Right forelimb (tissue), 1 donor: ENCODE measurements at places on chromosomes 5 and 9.

GRCh38 chr5:162641142-162641813 is 573.7 kb downstream of the GABRG2 start:
- DNase-seq: no peak

DNA sequence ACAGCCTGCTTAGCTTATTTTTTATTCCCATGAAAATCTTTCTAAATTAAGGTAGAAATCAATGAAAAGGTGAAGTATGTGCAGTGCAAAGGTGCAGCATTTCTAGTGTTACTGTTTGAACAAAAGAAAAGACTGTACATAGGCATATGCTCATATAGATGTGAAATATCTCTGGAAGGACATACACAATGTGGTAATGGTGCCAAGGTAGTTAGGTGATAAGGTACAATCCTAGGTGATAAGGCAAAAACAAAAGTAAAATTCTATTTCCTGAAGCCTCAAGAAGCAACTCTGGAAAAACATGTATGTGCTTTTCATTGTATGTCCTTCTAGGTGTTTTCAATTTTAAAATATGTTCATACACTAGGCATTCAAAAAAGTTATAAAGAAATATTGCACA is 139.4 kb upstream of the PTGER4 start:
- DNase-seq: no peak

DNA sequence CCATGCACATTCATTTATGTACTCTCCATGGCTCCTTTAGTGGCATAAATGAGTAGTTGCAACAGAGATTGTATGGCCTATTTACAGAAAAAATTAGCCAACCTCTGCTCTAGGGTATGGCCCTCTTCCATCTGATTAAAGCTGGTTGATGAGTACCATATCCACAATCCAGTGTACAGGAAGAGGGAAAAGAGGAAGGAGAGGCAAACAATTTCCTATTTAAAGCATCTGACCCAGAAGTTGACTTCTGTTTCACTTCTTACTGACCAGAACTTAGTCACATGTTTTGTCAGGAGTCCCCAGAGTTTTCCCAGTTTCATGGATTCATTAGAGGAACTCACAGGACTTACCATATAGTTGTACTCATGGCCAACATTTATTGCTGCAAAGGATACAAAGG is 68.6 kb upstream of the STARD4 start:
- no peak for DNase-seq

DNA sequence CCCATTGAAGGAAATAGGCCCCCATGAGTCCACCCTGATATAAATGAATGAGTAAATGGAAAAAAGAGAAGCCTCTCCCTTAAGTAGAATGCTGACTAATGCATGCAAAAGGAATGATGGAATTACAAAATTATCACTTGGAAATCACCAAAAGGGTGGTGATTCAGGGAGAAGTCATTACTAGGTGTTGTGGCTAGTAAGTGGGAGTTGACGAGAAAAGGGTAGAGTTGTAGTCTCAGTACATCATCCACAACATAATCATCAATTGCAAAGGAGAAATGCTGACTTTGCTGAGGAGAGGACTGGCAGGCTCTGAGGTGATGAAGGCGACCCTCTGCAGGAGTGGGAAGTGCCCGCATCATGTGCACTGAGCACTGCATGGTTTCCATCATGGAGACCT is 201.5 kb upstream of the S1PR3 start:
- DNase-seq: no peak

- no peak for DNase-seq
These were observed 113.7 kb upstream of the OTULINL start for GRCh38 chr5:14467886-14468285.

DNA sequence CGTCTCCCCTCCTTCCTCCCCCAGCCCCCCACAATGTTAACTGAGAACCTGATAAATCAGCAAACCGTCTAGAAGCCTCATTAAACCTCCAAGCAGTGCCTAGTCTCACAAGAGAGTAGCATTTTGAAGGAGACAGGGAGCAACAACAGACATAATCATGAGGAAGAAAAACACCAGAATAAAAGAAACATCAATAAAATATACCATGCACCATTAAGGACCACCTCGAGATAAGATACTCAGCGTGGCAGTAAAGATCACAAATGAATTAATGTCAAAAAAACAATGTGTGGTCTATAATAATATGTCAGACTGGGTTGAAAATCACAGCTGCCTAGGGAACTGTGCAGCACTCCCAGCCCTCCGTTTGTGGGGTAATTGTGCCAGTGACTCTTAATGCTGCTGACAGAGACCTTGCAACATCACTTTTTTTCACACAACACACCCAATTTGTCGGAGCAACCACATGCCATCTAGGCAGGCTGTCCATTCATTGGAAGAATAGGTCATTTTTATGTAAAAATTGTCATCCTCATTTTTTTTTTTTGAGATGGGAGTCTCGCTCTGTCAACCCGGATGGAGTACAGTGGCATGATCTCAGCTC is 450.8 kb upstream of the WWC1 start:
- no peak for DNase-seq

GRCh38 chr5:163915481-163915961 is 410.1 kb downstream of the MAT2B start:
- DNase-seq: no peak

DNA sequence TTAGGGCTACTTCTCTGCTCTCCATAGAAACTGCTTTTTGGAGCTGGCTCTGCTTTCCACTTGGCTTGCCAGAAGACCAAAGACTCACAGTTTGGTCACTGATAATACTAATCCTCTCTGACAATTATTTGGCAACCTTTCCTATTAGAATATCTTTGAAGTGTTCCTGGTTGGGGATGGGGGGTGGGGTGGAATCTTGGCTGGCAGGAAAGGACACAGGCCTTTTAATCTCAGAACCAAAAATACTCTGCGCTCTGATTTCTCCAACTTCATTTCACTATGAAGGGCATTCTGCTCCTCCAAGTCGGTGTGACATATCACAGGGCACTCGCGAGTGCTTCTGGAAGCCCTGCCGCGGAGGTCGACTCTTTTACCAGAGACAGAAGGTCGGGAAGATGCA is 1329.0 kb upstream of the WWC1 start:
- no peak for DNase-seq

DNA sequence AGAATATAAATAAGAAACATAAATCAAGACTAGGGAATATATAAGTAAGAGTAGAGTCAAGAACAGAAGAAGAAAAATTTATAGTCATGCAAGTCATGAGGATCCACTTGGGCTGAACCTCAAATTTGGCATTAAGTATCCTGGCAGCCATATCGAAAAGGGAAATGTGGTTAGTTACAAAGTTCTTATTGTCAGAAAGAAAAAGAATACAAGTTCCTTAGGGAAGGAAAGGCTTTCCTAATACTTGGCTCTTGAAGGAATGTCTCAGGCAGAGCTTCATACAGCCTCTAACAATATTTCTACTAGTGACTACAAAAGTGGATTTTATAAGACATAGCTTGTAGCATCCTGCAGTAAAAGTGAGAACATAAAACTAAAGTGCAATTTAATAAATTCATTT is 45.4 kb downstream of the TMEM252 start:
- no peak for DNase-seq

GRCh38 chr9:71549023-71549422 is 219.3 kb downstream of the CEMIP2 start:
- no peak for DNase-seq

DNA sequence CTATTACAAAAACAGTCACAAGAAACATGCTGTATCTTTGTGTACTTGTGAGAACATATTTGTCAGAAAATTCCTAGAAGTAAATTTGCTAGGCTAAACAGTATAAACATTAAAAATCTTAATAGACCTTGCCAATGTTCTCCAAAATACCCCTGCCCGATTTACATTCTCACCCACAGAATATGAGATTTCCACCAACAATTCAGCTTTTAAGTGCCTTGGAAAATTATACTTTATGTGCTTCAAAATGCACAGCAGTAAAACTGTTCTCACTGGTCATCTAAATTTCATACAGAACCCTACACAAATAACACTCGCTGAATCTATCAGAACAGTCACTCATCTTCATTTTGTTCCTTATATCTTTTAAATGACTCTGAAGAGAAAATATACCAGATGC is 5.5 kb downstream of the MLLT3 start:
- no peak for DNase-seq

GRCh38 chr5:135269931-135270421 is 129.1 kb downstream of the MACROH2A1 start:
- DNase-seq: peak; percentile 69

DNA sequence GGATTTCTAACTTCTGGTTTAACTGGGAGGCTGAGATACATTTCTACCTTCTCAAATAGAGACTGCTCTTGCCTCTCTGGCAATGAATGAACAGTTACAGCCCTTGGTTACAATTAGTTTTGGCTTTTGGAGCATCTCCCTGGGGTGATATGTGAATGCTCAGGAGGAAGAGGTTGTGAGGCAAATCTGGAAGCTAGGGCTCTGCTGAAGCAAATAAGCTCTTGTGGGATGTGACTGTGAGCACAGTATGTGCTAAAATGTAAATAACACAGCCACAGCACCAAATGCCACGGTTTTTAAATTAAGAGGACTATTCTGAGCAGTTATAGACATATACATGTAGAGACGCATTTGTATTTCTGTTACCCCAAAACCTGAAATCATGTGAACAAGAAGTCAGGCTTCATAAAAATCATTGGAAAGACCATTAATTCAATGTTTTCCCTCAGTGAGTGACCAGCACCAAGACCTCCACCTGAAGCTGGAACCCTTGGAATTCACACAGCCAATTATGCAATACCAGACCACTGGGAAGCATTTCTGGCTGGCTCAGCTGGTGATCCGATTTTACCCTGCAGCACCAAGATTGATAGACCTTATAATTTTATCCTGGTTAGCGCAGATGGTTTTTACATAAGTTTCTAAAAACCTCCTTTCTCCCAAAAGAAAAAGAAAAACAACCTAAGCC is 3.0 kb upstream of the SLC44A1 start:
- no peak for DNase-seq

DNA sequence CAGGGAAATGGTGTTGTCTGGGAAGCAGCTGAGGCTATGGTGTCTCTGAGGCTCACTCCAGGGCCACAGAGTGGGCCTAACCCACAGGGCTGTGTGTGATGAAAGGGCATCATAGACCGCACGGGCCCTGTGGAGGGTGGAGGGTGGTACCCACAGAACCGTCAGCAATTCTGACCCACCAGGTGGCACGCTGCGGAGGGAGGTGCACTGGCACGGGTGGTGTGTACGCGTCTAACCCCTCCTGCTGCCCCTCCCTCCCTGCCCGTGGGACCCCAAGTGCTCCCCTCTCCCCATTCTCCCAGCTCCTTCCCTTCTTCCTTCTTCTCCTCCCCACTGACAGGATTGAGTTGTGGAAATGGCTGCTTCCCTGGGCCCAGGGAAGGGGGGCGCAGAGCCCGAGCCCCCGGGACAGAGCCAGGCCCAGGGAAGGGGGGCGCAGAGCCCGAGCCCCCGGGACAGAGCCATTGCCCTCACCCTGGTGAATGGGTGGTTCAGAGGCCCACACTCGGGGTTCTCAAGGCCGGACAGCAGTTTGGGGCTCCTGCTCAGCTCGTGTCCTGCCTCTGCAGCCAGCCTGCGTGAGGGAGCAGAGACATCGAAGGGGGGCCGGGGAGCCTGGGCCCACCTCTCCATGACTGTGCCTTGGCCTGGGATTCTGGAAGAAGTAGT is 6.8 kb downstream of the LCN10 start:
- DNase-seq: no peak

DNA sequence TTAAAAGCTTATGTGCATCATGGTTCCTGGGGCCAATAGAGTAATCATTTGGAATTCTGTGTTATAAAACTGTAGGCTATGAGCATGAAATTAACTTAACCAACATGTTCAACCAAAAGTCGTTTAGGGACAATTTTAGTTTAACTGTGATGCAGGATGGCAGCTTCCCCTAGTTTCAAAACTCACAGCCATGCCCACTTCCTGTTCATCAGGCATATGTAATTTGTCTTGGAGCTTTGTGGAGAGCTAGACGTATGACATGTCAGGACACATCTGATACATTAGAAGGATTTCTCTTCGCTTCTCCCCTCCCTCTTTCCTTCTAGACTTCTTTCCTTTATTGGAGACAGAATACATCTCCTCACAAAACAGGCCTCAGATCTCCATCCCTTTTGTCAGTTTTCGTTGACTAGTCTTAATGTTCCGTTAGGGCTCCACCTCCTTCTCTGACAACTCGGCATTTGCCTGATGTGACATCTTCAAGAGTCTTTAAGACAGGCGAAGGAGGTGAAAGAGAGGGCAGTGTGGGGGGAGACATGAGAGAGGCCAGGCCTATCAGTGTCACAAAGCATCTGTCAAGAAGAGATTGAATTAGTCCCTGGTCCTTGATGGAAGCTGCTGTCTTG is 176.0 kb downstream of the MSX2 start:
- DNase-seq: no peak

DNA sequence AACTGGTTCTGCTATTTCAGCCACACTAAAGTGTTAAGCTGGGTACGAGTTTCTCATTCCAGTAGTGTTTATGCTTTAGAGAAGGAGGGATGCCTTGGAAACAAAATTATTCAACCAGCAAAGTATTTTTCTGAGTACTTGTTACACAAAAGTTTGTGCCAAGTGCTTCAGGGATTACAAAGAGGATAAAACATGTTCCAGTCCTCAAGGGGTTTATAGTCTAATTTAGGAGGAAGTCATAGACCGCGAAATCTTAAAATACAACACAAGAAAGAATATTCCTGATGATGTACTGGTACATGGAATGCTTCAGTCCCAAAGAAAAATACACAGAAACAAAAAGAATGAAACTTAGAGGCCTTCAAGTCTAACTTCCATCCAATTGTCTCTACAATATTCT is 85.4 kb upstream of the NR4A3 start:
- DNase-seq: no peak

GRCh38 chr5:113081881-113082546 is 105.4 kb downstream of the DCP2 start:
- DNase-seq: no peak

DNA sequence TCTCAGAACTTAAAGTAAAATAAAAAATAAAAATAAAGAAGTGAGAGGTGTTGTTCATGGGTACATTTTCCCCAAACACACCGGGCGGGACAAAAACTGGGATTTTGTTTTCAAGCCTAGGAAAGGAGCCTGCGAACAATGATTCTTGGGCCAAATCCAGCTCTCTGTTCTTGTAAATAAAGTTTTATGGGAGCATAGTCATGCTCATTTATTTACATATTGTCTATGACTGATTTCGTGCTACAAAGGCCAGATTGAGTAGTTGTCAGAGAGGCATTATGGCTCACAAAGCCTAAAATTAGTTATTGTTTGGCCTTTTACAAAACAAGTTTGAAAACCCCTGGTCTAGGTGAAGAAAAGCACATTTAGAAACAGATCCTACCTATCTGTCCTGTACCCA is 821.0 kb upstream of the GRAMD2B start:
- no peak for DNase-seq

- DNase-seq: no peak
These were observed 1.3 kb downstream of the PCDHGC4 start for GRCh38 chr5:141486091-141486490.

DNA sequence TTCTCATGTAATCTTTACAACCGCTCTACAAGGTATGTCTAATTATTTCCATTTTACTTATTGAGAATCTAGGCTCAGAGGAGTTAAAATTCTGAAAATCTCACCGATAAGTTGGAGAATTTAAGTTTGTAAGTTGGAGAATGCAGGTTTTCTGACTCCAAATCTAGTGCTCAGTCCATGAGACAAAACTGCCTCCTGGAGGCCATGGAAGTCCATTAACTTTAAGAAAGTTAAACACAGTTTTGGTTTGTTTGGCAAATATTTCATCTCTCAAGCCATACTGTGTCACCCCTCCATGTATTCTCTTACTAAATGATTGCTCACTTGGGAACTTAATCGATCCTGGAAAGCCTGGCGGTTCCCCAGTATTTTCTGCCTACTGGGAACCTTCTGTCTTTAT is 52.6 kb downstream of the INIP start:
- DNase-seq: no peak

GRCh38 chr5:14595189-14595588 is 13.6 kb downstream of the OTULINL start:
- no peak for DNase-seq
